Uterine smooth muscle cell (primary cell): ENCODE measurements at places on chromosomes 1 and 21. TPM values are rescaled to one million over a fixed set of nuclear protein-coding genes. Genes with fewer than 3 reads are reported as not detected.

C1QA gene
- not detected in 2 replicates for total RNA-seq

LRRN2 gene
- under 0.01 TPM in 1 of 2 replicates, not detected in the other for total RNA-seq

TIE1 gene
- total RNA-seq: 67.9 and 127 TPM in 2 replicates

RHBDL2 gene
- total RNA-seq: 0.25 and 0.77 TPM in 2 replicates

CASZ1 gene
- total RNA-seq: 0.25 TPM in 1 of 2 replicates, not detected in the other

DESI2 gene
- total RNA-seq: 51.9 and 53.3 TPM in 2 replicates
